ENCODE measurements at places on chromosomes 16 and 17. TPM values are rescaled to one million over a fixed set of nuclear protein-coding genes. Genes with fewer than 3 reads are reported as not detected.

- DNase-seq = no peak
Measured at GRCh38 chr17:40443988-40444899, 994 bp downstream of the IGFBP4 start.

- no peak for DNase-seq
Measured at GRCh38 chr17:79617740-79618382, 7.0 kb upstream of the RBFOX3 start.

GRCh38 chr17:1736348-1737281, 6.1 kb upstream of the SERPINF2 start:
- DNase-seq = peak; percentile 88

GRCh38 chr16:88834670-88835069, 22.1 kb downstream of the GALNS start:
- DNase-seq = no peak

- DNase-seq = no peak
Measured at GRCh38 chr16:65538976-65539375, 417.1 kb upstream of the CDH11 start.

DNA sequence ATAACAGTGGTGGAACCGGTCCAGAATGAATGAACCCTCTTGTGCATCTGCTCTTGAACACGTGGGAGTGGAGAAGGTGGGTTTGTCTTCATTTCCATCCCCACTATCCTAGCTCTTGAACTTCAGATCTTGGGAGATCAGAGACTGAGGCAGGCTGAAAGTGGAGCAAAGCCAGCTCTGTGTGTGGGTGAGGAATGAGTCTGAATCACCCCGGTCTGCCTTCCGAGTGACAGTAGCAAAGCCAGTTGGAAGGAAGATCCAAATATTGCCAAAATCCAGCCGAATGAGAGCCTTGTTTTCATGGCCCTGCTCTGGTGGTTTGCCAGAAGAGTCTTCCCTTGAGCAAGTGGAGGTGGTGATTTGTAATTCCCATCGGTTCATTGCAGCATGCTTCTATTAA, 29.0 kb upstream of the ASIC2 start:
- DNase-seq = no peak

GRCh38 chr17:82030470-82031302, 792 bp upstream of the RAC3 start:
- DNase-seq = peak; percentile 57

GRCh38 chr17:4535667-4536258, 19.4 kb downstream of the MYBBP1A start:
- DNase-seq = no peak

GRCh38 chr17:45143094-45143670, 5.1 kb upstream of the HEXIM1 start:
- DNase-seq = no peak

DNA sequence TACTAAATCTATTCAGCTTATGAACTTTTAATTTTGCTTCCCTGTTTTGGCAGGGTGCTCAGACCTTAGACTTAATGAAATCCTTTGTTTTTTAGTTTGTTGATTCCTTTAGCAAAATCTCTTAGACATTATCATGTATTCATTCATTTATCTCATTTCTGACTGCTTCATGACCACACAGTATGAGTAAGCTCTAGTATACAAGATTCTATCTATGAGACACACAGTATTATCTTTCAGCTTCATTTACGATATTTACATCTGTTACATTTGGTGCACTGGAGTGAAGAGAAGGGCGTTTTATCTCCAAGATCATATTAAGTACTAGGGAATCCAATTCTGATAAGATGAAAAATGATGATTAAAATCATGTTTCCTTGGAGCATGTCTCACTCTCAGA, 448.1 kb upstream of the CA10 start:
- no peak for DNase-seq

DNA sequence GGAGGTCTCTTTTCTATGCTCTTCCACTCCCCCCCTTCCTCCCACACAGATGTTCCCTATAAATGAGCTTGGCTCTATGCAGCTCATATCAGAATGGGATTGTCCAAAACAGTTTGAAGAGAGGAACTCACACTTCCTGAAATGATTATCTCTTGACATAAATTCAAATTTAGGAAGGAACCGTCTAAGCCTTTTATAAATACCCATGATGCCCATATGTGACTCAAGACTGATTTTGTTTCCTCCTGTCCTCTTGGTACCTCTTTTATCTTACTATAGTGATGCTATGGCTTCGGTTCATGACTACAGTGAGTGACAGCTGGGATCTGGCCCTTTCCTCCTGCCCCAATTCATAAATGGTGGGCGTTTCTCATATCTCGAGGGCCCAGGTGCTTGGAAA, 16.6 kb upstream of the TERF2 start:
- DNase-seq = no peak

GRCh38 chr17:45740553-45741330, 43.4 kb upstream of the CRHR1 start:
- DNase-seq = peak; percentile 17

The SLC9A5 gene
- 0.60 TPM for total RNA-seq

The SKAP1 gene
- 11.9 TPM for total RNA-seq

The PCGF2 gene
- total RNA-seq = 1.7 TPM

The ANKFN1 gene
- not detected for total RNA-seq

The VAT1 gene
- total RNA-seq = 150 TPM

The KRT24 gene
- not detected for total RNA-seq

The KPNA2 gene
- 72.1 TPM for total RNA-seq

The SULT1A1 gene
- 7.1 TPM for total RNA-seq

Data from renal cortical epithelial cell (primary cell).